ENCODE measurements at places on chromosomes 2 and 18.

- DNase-seq, result no peak
These were observed 47.6 kb downstream of the ACTR3 start for GRCh38 chr2:113937501-113937900.

GRCh38 chr2:161844822-161845221 is 220.6 kb downstream of the SLC4A10 start:
- DNase-seq, result no peak

DNA sequence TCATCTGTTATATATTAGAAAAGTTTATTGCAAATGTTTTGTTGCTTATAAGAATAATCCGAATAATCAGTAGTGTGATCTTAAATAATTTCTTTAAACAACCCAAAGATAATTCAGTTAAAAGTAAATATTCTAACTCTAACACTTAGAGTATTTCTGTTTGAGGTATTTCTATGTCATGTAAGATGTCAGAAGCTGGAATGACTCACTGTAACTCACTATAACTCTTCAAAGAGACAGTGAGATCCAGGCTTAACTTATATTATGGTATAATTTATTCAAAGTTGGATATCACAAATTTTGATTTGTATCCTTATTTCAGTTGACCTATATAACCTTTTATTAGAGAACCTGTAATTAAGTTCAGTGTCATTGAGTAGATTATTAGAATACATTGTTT is 6.9 kb downstream of the MBD5 start:
- DNase-seq, result no peak

DNA sequence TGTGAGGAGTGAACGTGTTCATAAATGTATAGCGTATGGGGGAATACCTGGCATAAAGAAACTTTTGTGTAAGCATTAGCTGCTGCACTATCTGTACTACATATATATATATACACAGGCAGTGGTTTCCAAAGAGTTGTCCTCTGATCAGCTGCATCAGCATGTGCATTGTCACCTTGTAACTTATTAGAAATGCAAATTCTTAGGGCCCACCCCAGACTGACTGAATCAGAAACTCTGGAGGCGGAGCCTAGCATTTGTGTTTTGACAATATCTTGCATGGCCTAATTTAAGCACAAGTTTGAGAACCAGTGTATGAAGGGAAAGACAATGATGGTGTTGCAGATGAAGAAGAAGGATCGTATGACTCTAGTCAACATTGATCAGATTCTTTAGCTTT is 299.5 kb downstream of the CCDC102B start:
- no peak for DNase-seq

DNA sequence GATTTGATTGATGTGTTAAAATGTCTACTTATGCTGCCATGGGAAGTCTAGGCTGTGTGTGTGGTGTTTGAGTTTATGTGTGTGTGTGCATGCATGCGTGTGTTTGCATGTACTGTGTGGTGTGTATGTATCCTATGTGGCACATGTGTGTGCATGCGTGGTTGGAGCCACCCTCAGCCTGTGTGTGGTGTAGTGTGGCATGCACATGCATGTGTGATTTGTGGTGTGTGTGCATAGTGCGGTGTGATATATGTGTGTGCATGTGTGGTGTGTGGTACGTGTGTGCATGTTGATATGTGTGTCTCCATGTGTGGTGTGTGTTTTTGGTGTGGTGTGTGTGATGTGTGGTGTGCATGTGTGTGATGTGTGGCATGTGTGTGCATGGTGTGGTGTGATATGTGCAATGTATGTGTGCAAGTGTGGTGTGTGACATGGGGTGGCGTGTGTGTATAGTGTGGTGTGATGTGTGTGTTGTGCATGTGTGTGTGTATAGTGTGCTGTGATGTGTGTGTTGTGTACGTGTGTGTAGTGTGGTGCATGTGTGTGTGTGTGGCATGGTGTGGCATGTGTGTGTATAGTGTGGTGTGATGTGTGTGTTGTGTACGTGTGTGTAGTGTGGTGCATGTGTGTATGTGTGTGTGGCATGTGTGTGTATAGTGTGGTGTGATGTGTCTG is 66.6 kb upstream of the HDAC4 start:
- DNase-seq, result no peak

DNA sequence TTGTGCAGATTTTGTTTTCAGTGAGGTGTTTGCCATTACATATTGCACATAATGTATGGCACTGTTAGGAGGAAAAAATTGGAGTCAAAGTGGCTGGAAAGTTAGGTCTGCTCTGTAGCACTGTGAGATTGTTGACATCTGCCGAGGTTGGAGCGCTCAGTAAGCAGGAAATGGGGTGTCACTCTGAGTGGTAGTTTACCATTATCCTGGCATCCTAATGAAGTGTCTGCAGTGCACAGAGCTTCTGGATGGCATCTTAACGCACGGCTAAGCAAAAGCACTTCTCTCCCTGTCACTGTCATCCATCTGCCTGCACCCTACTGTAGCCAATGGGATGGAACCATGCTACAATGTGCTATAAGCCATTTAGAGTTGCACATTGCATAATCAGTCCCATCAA is 561.9 kb downstream of the ARHGAP15 start:
- DNase-seq, result no peak

DNA sequence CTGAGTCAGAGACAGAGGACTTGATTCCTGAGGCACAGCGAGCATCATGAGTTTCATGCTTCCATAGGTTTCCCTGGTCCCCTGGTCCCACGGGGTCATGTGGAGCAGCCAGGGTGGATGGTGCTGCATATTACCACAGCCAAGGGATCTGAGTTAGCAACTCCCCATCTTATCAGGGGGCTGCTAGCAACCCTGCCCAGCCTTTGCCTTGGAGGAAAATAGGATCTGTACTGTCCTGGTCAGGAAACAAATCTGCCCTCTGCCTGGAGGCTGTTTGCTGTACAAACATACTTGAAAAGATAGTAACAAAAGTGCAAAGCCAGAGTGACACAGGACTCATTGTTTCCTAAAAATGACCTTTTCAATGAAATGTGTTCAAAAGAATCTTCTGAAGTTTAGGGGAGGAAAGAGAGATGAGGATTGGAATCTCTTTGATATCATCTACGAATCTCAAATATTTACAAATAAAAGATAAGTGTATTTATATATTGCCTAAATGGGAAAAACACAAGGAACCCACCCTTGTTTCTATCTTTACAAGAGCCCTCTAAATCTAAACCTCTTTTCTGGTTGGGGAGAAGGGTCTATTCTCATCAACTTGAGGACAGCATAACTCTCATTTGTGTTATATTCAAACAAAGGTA is 194.8 kb downstream of the CD226 start:
- DNase-seq, result no peak

- no peak for DNase-seq
These were observed 191.0 kb downstream of the ZEB2 start for GRCh38 chr2:144328938-144329337.

GRCh38 chr2:145076085-145076484 is 556.2 kb upstream of the ZEB2 start:
- no peak for DNase-seq

GRCh38 chr2:96074156-96074555 is 39.4 kb upstream of the GPAT2 start:
- no peak for DNase-seq

DNA sequence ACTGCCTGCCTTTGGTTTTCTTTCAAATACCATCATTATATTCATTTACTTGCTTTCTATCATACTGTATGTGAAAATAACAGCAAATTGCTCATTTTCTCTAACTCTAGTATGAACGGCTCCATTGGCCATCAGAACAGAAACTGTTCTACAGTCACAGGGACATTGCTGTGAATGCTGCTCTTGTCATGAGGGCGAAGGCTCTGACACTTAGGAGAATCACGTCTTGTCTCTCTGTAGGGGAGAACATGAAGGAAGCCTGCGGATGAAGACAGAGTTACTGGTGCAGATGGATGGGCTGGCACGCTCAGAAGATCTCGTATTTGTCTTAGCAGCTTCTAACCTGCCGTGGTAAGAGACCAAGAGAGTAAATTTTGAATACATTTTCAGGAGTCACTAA is 41.7 kb upstream of the ELOA2 start:
- DNase-seq, result no peak

GRCh38 chr18:3910512-3910911 is 460.5 kb downstream of the TGIF1 start:
- no peak for DNase-seq

DNA sequence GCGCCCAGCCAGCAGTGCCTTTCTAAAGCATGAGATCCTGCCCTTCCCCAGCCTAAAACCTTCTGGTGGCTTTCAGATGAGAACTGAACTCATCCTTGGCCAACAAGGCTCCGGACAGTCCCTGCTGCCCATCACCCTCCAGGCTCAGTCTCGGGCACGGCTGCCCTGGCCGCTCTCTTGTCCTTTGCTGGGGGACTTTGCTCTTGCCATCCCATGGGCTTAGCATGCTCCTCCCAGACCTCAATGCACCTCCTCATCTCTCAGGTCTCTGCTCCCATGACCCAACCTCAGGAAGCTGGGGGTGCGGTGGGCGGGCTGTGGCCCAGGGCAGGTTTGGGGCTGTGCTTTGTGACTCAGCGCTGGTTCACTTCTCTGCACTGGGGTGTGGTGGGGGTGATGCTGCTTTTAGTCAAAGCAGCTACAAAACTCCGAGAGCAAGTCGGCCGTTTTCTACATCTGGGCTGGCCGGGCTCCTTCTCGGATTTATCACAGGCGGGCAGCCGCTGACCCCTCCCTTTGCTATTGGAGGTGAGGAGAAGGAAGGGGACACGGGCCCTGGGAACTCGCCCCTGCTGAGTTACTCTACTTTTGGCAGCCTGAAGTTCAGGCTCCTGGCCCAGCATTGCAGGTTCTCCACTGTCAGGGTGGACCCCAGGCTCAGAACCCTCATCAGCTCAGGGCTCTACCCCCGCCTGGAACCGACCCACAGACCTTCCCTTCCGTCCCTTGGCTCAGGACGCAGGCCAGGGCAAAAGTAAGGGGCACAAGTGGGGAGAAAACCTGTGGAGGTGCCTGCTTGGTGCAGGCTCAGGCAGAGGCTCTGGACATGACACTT is 90.6 kb upstream of the TAF1B start:
- no peak for DNase-seq

DNA sequence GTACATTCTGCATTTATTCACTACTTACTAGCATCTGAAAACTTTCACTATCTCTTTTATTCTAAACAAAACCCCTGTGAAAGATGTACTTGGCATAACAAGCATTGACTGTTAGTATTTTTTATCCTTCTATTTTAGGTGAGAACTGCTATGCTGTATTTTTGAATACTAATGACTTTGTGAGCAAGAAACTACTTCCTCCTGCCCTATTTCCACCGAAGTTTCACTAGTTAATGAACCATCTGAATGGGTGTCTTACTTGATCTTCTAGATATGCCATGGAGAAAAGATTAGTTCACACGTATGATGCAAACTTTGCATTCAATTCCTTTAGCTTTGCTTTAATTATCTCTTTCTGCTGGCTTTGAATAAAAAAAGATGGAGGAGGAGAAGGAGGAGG is 68.1 kb downstream of the EPHA4 start:
- DNase-seq, result no peak

DNA sequence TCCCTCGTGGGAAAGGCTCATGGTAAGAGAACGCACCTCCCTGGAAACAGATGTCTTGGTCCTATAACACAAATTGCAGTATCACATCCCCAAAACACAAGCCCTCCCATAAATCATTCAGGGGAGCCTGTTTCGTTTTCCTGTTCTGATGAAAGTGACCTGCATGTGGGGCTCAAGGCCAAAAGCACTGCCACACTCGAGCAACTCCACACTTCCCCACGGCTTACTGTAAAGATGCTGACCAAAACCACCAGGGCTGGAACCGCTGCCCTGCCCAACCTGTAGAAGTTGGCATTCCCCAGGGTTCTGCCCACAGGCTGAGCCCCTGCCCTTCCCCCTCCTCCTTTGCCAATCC is 139.7 kb downstream of the BCL11A start:
- DNase-seq, result no peak

DNA sequence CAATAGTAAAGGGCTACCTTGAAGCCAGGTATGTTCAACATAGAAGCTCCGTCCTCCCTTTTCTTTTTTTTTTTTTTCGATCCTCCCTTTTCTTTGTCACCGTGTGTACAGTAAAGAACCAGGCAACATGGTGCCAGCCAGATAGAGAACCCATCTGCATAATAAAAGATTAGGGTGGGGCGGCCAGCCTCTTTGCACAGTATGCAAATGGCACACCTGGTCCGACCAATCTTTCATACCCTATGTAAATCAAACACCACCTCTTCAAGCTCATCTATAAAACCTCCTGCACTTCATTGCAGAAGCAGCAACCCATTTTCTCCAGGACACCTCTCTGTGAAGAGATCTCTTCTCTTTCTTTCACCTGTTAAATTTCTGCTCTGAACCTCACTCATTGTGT is 7.3 kb upstream of the WDR33 start:
- DNase-seq, result no peak

DNA sequence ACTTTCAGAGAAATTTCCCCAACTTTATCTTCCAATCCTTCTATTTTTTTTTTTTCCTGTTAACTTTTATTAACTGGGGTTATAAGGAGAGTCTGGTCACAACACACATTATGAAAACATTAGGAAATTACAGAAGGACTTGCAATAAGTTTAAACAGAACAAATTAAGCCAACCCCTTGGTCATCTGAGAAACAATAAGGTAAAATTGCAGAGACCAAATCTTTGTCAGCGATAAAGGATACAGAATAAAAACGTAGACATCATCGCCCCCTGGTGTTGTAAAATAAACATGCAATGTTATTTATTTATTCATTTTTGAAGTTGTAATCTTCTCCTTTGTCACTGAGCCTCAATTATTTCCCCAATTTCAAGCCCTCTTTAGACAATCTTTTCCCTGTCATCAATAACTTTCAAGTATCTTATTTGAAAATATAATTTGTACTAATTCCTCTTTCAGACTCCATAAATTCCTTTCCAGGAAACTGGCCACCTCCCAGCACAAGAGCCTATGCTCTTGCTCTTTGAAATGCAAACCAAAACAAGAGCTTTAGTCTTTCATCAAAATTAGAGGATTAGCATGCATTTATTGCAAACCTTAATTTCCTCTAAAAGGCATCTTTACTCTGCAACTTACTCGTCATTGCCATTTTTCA is 19.5 kb downstream of the G6PC2 start:
- no peak for DNase-seq

DNA sequence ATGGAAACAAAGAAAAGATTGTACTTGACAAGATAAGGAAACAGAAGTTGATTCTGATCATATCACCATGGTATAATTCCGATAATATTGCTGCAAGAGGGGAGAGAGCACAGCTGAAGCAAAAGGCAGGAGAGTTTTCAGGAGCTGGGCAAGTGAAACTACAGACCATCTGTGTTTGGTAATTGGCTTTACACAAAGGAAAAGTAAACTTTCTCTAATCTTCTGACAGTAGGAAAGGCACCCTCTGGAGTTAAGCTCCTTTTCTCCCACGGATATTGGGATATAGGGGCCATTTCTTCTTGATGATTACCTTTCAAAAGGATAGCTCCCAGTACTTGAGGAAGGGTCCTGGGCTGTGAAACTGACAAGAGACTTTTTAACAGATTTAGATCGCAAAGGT is 29.9 kb upstream of the REG3A start:
- no peak for DNase-seq

GRCh38 chr18:58257461-58257860 is 213.4 kb downstream of the NEDD4L start:
- DNase-seq, result no peak

GRCh38 chr18:79501006-79501405 is 105.3 kb downstream of the NFATC1 start:
- DNase-seq, result no peak

- DNase-seq, result no peak
These were observed 139.0 kb downstream of the DSC3 start for GRCh38 chr18:30903566-30903965.

Data from HL-60 (cell line).